ENCODE measurements at places on chromosomes 5 and 9. TPM values are rescaled to one million over a fixed set of nuclear protein-coding genes. Genes with fewer than 3 reads are reported as not detected.

FOXD4 gene
- 0.81 TPM for polyA plus RNA-seq

- no peak for DNase-seq
Observed at GRCh38 chr9:90890146-90890810, 88.7 kb downstream of the SYK start.

DNA sequence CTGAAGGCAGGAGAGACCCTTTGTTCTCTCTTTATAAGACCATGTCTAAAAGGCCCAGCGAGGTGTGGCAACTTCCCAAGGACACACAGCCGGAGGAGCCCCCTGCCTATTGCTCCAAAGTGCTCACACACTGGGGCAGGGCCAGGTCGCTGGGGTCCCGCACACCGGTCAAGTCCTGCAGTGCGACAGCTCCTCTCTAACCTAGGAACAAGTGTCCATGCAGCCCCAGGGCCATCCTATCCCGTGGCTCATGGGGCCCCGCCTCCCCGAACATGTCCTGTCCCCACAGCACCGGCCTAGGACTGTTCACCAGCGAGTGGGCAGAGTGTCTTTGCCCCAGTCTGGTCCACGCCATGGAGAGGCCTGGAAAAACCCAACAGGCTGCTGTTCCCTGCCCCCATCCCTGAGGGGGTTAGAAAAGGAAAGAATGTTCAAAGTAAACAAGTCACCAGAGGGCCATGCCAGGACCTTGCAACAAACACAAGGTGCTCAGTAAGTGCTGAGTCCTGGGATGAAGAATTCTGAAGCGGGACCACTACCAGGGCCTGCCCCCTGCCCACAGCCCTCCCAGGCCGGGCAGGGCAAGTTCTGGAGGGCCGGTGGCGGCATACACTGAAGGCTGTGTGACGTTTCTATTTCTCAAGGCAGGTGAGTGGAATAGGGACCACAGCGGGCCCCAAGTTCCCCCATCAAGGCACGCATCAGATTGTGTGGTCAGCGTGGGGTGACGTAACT lies 938 bp downstream of the NINJ1 start:
- no peak for DNase-seq

GRCh38 chr9:123058834-123059233 lies 25.4 kb downstream of the GPR21 start:
- DNase-seq, result no peak

DNA sequence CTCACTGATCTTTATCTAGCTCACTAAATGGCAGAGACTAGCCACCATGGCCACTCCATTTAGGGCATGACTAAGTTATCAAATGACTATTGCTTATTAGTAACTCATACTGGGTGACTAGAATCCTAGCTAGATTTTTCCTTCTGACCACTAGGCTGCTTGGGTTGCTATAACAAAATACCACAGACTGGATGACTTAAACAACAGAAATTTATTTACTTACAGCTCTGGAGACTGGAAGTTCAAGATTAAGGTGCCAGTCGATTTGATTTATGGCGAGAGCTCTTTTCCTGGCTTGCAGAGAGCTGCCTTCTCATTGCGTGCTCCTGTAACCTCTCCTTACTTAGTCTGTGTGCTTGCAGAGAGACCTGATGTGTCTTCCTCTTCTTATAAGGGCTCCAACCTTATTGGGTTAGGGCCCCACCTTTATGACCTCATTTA lies 55.0 kb upstream of the APC start:
- no peak for DNase-seq

DNA sequence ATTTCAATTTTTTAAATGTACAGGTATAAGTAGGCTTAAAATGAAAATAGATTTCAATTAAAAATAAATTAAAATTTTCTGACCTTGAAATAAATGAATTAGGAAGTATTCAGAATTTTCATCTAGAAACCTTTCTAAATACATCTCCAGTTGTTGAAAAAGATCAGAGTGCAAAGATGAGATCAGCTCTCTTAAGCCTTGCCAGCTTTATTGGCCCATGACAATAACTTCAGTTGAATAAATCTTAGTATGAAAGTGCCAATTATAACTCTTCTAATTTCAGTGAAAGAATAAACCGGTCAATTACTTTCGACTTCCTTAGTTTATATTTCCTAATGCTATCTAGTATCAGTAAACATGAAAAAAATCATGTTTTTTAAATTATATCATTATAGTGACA lies 117.4 kb downstream of the FBXL17 start:
- no peak for DNase-seq

Data from K562 (cell line).